ENCODE measurements at places on chromosomes 4 and X. TPM values are rescaled to one million over a fixed set of nuclear protein-coding genes. Genes with fewer than 3 reads are reported as not detected.

GRCh38 chrX:135170877-135171519, at the start of gene CT55:
Gene CT55 (minus strand): TSS chrX:135171398. CDS start chrX:135171171, 227 bp downstream.
- no peak for DNase-seq

DNA sequence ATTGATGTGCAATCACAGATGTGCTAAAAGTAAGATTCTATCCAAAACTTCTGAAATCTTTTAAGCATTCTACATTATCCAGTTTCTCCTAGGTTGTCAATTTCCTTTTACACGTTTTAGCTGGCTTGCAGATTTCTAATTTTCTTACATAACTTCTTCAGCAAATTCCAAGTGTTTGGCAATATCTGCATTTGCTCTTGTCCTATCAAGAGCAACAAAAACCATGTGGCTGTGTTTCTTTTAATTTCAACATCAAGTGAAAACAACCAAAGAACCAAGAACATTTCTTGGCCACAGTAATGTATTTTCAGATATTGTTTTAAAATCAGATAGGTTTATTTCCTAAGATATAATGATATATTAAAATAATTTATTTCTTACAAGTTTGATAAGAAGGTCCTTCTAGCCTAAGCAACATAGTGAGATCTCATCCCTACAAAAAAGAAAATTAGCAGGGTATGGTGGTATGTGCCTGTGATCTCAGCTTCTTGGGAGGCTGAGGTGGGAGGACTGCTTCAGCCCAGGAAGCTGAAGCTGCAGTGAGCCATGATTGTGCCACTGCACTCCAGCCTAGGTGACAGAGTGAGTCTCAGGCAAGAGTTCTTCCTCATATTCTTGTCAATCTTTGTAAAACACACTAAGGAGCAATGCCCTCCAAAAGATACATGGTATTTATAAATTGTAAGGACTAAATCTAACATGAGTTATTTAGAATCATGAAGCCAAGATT, 131.4 kb upstream of the NAP1L5 start:
- no peak for DNase-seq

The FGF13 gene
- 1.5 TPM for total RNA-seq

GRCh38 chr4:11436084-11436483, 7.4 kb upstream of the HS3ST1 start:
- no peak for DNase-seq

- DNase-seq, result no peak
Measured at GRCh38 chrX:386239-386767, 404 bp downstream of the PPP2R3B start.

Data from Peyer's patch (tissue), 4 donors.